Urinary bladder (tissue), 4 donors: ENCODE measurements at places on chromosomes 3 and 15.

- DNase-seq, result no peak
Observed at GRCh38 chr3:171788546-171789351, 21.5 kb downstream of the PLD1 start.

GRCh38 chr3:165056510-165056909, 21.8 kb downstream of the SI start:
- DNase-seq, result no peak

- DNase-seq, result no peak
Observed at GRCh38 chr3:84789961-84790360, 168.8 kb upstream of the CADM2 start.

DNA sequence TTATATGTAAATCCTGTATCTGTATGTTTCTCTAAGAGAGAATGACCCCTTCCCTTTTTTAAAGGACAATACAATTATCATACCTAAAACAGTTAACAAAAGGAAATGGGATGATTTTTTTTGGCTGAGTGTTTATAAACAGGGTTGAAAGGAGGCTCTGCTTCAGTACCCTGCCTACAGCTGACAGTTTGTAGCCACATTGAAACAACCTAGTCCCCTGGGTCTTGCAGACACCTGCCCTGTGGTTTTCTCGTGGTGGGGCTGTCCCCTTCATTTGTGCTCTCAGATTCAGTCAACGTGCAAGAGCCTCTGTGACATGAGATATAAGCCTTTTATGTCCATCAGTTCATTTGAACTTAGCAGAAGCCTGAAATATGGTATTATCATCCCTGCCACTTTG, 2.3 kb upstream of the HMCES start:
- DNase-seq, result no peak

- DNase-seq, result no peak
Observed at GRCh38 chr3:127451321-127451720, 139.2 kb downstream of the TPRA1 start.
